ENCODE measurements at places on chromosomes 5 and 9.

DNA sequence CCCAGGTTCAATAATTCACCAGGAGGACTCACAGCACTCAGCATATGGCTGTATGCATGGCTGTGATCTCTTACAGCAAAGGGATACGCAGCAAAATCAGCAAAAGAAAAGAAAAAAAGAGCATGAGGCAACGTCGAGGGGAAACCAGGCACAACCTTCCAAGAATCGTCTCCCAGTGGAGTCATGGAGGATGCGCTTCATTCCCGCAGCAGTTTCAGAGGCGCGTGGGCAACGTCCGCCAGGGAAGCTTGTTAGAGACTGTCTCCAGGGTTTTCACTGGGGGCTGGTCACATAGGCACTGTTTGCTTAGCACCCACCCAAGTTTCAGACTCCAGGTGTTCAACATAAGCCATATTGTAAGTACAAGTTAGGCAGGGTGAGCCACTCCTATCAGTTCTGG is 44.6 kb downstream of the NSG2 start:
- DNase-seq, result no peak

DNA sequence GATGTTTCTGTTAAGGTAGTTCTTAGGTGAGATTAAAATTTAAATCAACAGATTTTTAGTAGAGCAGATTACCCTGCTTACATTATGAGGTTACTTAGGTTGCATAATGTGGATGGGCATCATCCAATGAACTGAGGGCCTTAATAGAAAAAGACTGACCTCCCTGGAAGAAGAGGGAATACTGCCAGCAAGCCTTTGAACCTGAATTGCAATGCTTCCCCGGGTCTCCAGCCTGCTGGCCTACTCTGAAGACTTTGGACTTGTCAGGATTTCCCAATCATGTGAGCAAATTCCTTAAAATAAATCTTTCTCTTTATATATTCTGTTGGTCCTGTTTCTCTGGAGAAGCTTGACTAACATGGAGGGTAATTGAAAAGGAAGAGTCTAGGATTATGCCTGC is 542.1 kb upstream of the ARRDC3 start:
- no peak for DNase-seq

DNA sequence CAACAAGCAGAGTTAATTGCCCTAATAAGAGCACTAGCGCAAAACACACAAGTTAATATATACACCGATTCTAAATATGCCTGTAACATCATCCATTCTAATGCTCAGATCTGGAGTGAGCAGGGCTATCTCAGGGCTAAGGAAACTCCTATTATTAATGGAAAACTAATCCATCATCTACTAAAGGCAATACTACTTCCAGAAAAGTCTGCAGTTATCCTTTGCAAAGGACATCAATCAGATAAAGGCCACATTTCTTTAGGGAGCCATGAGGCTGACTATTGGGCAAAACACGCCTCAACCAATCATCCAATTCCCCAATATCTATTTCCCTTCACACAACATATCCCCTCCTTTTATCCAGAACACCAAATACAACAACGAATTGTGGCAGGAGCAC is 1032.3 kb upstream of the NUDT12 start:
- DNase-seq, result no peak

GRCh38 chr5:57880216-57880615 is 397.6 kb upstream of the ACTBL2 start:
- DNase-seq, result no peak

GRCh38 chr5:68392617-68393016 is 177.1 kb downstream of the PIK3R1 start:
- DNase-seq, result no peak

- DNase-seq, result no peak
These were observed 11.8 kb upstream of the ZDHHC11 start for GRCh38 chr5:862367-863243.

DNA sequence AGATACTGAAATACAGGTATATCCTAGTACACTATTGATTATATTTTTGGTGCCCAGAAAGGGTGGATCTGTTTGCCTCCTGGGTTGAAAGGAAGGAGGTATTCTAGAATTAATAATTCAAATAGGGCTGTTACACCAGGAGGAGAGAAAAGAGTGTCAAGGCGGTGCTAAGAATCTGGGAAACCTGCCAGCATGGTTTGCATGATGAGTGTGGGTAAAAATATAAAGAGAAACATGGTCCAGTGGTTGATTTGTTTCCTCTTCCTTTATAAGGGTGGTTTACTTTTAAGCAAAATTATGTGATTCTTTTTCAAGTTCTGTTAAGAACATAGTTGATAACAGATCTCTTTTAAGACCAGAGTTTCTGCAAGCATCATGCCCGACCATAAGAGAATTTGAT is 69.4 kb upstream of the NFIB start:
- DNase-seq, result no peak

DNA sequence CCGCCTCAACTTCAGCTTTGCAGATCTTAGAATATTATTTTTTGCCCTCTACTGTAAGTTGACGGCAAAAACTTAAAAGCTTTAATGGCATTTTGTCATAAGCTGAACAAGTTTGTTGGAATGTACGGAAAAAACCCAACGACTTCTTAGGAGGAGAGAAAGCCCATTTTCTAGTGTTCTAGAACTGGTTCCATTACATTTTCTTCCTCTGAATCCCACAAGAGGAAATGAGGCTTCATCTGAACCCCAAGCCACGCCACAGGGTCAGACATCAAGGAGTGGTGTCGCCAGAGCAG is 113.7 kb downstream of the LHFPL2 start:
- no peak for DNase-seq

- no peak for DNase-seq
These were observed 236.8 kb upstream of the POU5F2 start for GRCh38 chr5:93978222-93978621.

- no peak for DNase-seq
These were observed 8.7 kb upstream of the RANBP6 start for GRCh38 chr9:6024035-6024554.

Measured in T-helper 2 cell (primary cell).